ENCODE measurements at places on chromosomes 13 and 19.
A peak's percentile ranks its signal among the peaks of the same experiment; 100 is the strongest.

DNA sequence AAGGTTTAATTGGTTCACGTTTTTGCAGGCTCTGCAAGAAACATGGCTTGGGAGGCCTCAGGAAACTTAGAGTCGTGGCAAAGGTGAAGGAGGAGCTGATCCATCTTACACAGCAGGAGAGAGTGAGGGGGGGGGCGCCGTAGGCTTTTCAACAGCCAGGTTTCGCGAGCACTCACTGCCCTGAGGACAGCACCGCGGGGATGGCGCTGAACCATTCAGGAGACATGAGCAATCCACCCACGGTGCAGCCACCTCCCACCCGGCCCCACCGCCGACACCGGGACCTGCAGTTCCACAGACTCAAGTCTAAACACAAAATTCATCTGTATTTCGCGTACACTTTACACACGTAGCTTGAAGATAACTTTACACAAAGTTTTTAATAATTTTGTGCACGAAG lies 73.6 kb downstream of the KDM4B start:
- no peak for DNase-seq

DNA sequence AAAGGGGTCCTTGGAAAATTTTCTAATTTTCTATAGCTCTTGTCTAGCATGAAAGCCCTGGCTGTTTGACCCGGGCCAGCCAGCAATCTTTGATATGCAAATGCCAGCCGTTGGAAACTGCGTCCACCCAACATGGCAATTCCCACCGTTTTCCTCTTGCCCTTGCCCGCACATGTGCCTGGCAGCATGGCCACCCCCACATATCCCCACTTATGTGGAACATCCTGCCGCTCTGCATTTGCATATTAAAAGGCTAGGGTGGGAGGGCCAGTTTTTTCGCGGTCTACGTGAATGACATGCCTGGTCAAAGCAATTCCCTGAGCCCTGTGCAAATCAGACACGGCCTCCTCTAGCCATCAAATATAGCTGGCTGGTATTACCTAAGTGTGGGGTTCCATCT lies 110.3 kb upstream of the TDRD3 start:
- no peak for DNase-seq

DNA sequence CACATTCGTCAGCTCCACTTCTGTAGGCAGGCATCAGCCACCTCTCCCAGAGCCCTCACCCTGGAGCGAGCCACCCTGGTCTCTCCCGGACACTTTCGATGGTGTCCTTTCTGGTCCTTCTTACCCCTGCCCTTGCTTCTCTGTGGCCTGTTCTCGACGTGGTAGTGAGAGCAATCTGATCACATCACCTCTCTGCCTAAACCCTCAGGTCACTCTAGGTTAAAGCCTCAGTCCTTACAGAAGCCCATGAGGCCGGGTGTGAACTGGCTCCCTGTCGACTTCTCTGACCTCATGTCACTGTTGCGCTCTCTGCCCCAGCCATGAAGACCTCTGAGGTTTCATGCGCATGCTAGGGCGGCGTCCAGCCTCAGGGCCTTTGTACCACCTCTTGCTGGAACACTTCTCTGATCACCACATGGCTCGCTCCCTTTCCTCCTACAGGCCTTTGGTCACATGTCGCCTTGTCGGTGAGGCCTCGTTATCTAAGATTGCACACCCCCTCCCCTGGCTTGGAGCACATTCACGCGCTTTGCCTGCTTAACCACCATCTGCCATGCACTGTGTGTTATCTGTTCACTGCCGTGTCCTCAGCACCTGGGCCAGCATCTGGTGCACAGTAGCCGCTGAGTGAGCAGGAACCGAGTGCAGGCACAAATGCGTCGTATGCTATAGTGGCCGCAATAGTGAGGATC lies 101.5 kb downstream of the DPF1 start:
- peak; percentile 87 for DNase-seq

DNA sequence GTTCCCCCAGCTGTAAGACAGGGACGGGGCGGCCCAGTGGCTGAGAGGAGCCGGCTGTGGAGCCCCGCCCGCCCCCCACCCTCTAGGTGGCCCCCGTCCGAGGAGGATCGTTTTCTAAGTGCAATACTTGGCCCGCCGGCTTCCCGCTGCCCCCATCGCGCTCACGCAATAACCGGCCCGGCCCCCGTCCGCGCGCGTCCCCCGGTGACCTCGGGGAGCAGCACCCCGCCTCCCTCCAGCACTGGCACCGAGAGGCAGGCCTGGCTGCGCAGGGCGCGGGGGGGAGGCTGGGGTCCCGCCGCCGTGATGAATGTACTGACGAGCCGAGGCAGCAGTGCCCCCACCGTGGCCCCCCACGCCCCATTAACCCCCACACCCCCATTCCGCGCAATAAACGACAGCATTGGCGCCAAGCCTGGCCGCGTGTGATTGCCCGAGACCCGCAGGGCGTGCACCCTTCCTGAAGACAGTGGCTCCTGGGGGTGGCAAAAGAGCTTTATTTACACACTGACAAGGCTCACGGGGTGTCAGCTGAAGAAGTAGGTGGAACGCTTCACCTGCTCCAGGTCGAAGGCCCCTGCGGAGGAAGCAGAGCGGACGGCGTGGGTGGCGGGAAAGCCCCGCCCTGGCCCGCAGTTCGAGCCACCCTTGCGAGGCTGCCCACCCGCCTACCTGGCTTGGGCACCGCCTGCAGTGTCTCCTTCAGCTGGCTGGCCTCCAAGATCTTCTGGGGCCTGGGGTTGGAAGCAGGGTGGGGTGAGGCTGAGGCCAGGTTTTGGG lies 16.4 kb downstream of the POLRMT start:
- no peak for DNase-seq

DNA sequence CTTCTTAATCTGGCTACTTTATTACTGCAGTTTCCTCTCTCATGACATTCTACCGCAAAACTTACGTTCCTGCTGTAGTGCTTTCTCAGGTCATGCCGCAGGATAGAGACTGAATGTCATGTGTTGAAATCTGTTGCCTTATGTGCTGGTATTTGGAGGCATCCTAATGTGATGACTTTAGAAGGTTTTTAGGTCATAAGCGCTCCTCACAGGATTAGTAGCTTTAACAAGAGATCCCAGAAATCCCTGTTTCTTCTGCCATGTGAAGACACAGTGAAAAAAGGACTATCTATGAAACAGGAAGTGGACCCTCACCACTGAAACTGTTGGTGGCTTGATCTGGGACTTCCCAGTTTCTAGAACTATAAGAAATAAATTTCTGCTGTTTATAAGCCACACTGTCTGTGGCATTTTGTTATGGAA lies 209.3 kb downstream of the LACC1 start:
- no peak for DNase-seq

DNA sequence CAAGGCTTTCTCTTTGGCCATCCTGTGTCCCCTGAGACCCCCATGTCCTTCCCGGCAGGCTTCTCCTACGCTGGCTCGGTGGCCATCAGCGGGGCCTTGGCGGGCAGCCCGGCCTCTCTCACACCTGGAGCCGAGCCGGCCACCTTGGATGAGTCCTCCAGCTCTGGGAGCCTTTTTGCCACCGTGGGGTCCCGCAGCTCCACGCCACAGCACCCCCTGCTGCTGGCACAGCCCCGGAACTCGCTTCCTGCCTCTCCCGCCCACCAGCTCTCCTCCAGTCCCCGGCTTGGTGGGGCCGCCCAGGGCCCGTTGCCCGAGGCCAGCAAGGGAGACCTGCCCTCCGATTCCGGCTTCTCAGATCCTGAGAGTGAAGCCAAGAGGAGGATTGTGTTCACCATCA lies 14.2 kb downstream of the PLEKHJ1 start:
- no peak for DNase-seq

GRCh38 chr13:49220036-49220855 lies at the start of gene MLNR:
TSS of gene MLNR (plus strand) at chr13:49220338. CDS start at chr13:49220338, 0 bp downstream.
- DNase-seq, result peak; percentile 54
